ENCODE measurements at places on chromosomes 3 and 15.
A peak's percentile ranks its signal among the peaks of the same experiment; 100 is the strongest.

GRCh38 chr3:124676236-124676635 lies 54.0 kb upstream of the UMPS start:
- DNase-seq, result no peak

GRCh38 chr15:86231864-86232721 lies 152.4 kb downstream of the AGBL1 start:
- peak; percentile 22 for DNase-seq

- DNase-seq, result no peak
These were observed 678.6 kb downstream of the MECOM start for GRCh38 chr3:168984872-168985271.

DNA sequence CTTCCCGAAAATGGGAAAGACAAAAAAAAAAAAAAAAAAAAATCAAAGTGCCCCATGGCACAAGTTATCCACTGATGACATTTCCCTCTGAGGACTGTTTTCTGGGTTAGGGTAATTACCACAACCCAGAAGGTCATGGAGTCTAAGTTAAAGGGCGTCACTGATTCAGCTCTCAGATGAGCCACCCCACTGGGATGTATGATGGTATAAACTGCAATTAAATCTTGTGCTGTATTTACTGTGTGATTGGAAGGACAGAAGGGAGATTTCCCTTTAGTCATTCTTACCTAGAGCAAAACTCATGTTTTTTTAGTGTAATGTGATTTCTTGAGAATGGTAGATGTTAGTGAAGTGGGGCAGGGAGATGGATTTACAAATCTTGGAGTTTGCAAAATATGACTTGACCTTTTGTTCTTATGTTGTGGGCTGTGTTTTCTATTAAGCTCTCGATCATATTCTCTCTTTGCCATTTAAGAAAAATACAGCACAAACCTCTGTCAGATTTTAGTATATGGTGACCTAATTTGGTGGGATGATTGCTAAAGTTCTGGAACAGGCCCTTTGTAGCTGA lies 244.2 kb downstream of the PTPRG start:
- no peak for DNase-seq

DNA sequence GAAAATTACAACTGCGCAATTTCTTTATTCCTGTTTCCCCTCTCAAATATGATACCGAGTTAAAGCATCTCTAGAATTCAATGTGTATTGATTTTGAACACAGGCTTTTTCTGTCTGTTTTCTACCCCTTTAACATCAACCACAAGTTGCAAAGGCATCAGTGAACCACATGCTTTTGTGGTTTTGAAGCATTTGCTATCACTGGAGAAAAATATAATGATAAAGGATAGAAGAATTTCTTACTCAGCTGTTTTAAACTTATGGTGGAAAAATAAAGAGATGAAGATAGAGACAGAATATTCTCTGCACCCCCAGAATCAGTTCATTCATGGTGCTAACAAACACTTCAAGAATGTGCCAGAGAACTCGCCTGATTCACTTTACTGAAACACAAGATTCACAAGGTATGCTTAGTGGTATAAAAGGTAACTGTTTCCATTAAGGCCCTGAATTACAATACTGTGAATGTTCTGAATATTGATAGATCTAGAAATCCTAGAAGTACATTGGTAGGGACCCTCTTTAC lies 9.5 kb upstream of the DPPA4 start:
- no peak for DNase-seq

- DNase-seq, result no peak
These were observed 81.4 kb upstream of the CRBN start for GRCh38 chr3:3260870-3261269.

DNA sequence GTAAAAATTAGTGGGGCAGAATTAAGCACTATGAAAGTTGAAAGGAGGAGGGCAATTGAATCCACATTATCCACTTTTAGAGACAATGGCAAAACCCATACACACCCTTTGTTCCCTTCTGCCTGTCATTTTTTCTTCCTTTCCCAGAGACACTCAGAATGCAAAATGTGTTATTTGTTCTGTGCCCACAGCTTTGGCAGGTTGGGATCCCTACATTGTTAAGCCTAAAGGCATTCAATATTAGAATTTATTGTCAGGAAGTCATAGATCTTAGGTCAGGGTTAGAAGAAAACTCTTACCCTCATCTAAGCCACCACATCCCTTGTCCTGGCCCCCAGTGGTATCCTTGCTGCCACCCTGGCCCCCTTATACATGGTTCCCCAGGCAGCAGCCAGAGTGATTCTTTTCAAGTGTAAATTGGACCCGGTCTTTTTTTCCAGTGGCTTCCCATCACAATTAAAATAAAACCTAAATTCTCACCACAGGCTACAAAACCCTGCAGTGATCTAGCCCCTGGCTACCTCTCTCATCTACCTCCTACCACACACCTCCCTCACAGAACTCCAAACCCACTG lies 470.1 kb upstream of the ATP11B start:
- no peak for DNase-seq

GRCh38 chr3:175743733-175744400 lies 884.7 kb downstream of the NAALADL2 start:
- peak; percentile 41 for DNase-seq

GRCh38 chr3:126893651-126894050 lies 89.3 kb upstream of the PLXNA1 start:
- DNase-seq, result no peak

DNA sequence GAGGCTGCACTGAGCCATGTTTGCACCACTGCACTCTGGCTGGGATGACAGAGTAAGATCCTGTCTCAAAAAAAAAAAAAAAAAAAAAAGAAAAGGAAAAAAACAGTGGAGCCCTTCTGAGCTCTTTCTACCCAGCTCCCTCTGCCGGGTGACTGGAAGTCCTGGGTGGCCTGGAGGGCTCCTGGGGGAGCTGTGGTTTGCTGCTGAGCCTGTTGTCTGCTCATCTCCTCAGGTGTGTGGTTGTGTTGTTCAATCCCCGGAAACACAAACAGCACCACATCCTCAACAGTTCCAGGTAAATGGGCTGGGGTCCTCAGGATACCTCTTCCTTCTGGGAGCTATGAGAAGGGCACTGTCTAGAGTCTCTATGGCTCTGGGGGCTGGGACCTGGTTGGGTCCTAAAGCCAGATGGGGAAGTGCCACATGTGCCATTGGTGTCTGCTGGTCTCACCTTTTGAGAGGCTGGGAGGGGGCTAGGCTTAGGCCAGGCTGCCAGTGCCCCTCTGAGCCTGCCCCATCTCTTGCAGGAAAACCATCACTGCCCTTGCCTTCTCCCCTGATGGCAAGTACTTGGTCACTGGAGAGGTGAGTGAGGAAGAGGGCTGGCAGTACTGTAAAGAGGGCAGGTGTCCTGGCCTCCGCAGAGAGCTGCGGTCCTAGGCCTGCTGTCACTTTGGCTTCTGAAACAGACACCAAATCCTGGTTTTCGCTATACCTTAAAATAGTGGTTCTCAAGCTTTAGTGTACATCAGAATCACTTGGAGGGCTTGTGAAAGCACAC lies 17.1 kb upstream of the JMJD7 start:
- no peak for DNase-seq

GRCh38 chr3:178359728-178360127 lies 176.5 kb upstream of the KCNMB2 start:
- no peak for DNase-seq

Data from SW 1271 (cell line).